Fibroblast of the aortic adventitia (primary cell): ENCODE measurements at places on chromosomes 5 and 9. TPM values are rescaled to one million over a fixed set of nuclear protein-coding genes. Genes with fewer than 3 reads are reported as not detected.

DNA sequence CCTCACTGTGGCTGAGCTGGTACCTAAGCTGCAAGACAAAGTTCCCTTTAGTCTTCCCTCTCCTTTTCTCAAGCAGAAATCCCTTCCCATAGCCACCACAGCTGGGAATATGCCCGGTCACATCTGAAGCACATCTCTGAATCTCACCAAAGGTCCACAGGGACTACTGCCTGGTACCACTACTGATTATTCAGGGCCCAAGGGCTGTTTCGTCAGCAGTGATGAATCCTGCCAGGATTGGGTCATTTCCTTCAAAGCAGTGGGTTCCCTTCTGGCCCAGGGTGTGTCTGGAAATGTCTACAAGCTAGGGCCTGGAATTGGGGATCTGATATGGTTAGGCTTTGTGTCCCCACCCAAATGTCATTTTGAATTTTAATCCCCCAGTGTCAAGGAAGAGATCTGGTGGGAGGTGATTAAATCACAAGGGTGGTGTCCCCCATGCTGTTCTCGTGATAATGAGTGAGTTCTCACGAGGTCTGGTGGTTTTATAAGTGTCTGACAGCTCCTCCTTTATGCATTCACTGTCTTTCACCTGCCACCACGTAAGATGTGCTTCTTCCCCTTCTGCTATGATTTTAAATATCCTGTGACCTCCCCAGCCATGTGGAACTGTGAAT is 83.2 kb upstream of the FST start:
- DNase-seq = no peak

- DNase-seq = no peak
Measured at GRCh38 chr9:130833031-130833990, 1.7 kb upstream of the ABL1 start.

GRCh38 chr5:93403141-93403928 is 177.7 kb downstream of the NR2F1-AS1 start:
- DNase-seq = no peak

- DNase-seq = no peak
Measured at GRCh38 chr9:12696931-12697622, 3.9 kb downstream of the TYRP1 start.

GRCh38 chr5:153050496-153051179 is 439.8 kb upstream of the GRIA1 start:
- DNase-seq = no peak

DNA sequence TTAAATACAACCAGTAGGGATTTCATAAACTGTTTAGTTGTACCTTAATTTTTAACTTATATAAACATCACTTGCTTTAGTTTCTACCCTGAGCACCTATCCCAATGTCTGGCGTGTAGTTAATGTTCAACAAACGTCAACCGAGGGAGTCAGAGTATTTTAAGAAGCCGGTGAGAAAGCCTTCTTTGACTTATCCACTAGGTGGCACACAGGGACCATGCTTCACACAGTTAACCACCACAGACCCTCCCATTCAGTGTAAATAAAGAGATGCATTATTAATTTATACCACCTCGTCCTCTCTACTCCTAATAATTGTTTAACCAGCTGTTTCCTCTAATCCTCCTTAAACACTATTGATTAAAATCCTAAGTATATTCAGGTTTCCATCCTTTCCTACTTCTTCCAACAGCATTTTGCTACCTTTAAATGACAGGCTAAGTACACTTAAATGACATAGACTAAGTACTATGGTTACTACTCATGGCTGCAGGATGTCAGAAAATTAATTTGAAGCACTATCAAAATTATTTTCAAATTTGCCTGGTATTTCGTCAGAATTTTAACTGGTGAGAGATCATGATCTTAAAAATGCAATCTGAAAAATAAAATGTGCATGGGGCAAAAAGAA is 2.3 kb downstream of the HAPLN1 start:
- peak; percentile 86 for DNase-seq

DNA sequence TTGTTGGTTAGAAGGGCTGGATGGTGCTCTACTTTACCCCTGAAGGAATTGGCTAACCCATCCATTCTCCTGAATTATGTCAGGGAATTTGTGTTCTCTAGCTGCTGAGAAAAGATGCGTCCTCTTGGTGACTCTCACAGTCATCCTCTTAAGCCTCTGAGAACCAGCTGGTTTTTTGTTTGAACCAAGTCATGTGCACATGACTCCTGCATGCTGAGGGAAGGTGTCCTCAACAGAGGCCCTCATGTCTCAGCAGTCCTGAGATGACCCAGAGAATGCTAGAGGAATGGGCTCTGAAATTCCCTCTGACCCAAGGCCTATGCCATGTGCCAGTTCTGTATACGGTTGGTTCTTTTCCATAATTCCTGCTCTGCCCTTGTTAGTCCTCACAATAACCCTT is 10.4 kb upstream of the C5orf63 start:
- no peak for DNase-seq

GRCh38 chr9:7892975-7893374 is 93.4 kb upstream of the DMAC1 start:
- peak; percentile 49 for DNase-seq

- DNase-seq = no peak
Measured at GRCh38 chr9:34349324-34349723, 20.0 kb downstream of the NUDT2 start.

DNA sequence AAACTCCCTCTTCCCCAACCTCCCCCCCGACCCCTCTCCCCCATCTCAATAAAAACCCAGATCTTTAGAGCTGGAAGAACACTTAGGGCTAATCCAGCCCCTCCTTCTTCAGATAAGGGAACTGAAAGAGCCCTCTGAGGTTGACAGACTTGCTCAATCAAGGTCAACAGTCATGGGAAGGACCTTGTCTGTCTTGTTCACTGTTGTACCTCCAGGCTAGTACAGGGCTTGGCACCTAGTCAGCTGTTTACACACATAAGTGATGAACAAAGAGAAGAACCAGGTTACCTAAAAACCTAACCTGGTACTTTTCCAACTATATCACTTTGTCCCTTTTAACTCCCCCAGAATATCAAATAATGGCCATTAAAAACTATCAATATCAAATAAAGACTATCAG is 2.4 kb downstream of the TTC39B start:
- DNase-seq = no peak

- DNase-seq = no peak
Measured at GRCh38 chr9:95273369-95274022, 44.0 kb downstream of the FANCC start.

GRCh38 chr5:116374434-116374852 is 200.2 kb downstream of the SEMA6A start:
- DNase-seq = no peak

DNA sequence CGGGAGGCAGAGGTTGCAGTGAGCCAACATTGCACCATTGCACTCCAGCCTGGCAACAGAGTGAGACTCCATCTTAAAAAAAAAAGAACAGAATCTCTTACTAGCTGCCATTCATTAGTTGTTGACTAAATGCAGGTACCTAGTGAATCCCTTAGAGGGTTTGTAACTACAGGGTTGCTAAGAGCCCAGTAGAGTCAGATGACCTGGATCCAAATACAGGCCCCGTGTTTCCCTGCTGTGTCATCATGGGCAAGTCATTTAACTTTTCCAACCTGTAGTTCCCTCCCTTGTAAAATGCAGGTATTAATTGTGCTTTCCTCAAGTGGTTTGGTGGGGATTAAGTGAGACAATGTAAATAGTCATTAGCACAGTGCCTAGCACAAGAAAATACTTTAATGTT is 32.8 kb downstream of the PLAC8L1 start:
- no peak for DNase-seq

The NEUROG1 gene
- total RNA-seq = not detected in 2 replicates

The CDC25C gene
- 0.16 and 8.9 TPM in 2 replicates for total RNA-seq

The MYOZ3 gene
- 0.16 and 0.72 TPM in 2 replicates for total RNA-seq

The STKLD1 gene
- 0.33 and 1.3 TPM in 2 replicates for total RNA-seq

The MEGF9 gene
- 10.7 and 14.1 TPM in 2 replicates for total RNA-seq

The FRMD3 gene
- total RNA-seq = 2.0 and 4.8 TPM in 2 replicates

The TSSK1B gene
- total RNA-seq = 1.4 TPM in 1 of 2 replicates, not detected in the other
